NCI-H2227 treated with DMSO at 0.1 percent for 48 hours (cell line): ENCODE measurements at places on chromosomes 4 and X.

- no peak for DNase-seq
These were observed 34.0 kb downstream of the CENPU start for GRCh38 chr4:184699941-184700340.

GRCh38 chrX:150771116-150771515 is 77.9 kb downstream of the MTMR1 start:
- no peak for DNase-seq

DNA sequence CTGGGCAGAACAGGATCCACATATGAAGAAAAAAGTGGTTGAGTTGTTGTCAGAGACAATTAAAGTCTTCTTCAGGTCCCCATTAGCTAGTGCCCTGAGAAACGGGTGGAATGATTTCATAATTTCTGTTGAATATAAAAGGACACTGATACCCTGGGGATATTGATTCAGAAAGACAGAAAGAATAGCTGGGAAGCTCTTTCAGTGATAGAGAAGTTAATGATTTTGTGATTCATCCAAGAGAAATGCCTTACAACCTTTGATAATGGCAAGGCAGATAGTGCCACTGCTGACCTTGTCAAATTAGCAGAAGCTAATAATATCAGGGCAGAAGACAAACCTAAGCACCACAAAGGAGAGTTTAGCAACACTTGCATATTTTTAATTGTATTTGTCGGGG is 37.9 kb downstream of the UNC5C start:
- no peak for DNase-seq

- no peak for DNase-seq
These were observed 215.2 kb upstream of the PSAPL1 start for GRCh38 chr4:7649741-7650531.

- no peak for DNase-seq
These were observed 99.0 kb upstream of the OTUD4 start for GRCh38 chr4:145279122-145279960.

DNA sequence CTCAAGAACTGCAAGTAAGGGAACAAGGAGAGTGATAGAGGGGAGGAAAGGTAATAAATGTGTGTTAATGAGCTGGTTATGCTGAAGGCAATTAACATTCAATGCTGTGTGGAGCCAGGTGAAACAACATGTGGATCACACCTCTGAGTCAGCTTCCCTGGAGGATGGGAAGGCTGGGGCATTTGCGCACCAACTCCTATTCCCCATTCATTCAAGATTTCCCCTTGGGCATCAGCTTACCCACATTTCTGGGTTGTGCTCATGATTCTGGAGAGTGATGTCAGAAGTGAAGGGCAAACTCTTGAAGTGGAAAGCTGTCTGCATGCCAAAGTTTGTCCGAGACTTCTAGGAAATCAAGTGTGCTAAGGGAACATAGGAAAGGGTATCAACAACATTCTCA is 461.4 kb downstream of the MID1IP1 start:
- no peak for DNase-seq
